ENCODE measurements at places on chromosomes 6 and 20.

- DNase-seq = no peak
Observed at GRCh38 chr6:101001607-101002006, 120.5 kb upstream of the ASCC3 start.

DNA sequence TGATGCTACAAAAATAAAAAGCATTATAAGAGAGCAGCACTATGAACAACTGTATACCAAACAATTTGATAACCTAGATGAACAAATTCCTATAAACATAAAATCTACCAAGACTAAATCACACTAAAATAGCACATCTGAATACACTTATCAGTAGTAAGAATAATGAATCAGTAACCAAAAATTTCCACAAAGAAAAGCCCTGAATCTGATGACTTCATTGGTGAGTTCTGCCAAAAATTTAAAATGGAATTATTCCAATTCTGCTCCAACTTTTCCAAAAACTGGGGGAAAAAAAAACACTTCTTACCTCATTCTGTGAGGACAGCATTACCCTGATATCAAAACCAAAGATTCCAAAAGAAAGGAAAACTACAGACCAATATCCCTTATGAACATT is 206.2 kb downstream of the WDR27 start:
- DNase-seq = no peak

DNA sequence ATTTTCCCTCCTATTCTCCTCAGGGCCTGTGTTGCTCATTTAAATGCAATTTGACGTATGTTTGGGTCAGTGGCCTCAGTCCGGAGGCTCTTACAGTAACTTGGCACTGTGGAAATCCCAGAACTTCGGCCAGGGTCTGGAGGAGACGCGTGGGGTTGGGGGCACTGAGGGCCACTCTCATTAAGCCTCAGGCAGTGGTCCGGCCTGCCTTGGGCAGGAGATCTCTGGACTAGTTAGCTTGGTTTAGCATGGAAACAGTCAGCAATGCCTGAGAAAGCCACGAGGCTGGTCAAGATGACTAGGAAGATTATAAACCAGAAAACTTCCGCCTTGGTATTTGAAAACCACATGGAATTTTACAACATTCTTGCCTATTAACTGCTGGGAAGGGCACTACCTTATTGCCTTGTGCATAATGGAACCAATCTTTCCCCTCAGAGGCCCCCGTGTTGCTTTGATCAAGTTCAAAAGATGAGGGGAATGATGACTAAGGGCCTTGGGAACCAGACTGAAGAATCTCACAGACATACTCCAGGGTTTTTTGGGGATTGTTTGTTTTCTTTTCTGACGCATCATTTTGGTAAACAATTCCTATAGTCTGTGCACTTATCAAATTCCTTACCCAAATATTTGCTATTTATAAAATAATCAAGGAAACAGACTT is 206.0 kb upstream of the PREP start:
- peak; percentile 27 for DNase-seq

GRCh38 chr6:72288592-72288991 is 333.3 kb upstream of the KCNQ5 start:
- no peak for DNase-seq

DNA sequence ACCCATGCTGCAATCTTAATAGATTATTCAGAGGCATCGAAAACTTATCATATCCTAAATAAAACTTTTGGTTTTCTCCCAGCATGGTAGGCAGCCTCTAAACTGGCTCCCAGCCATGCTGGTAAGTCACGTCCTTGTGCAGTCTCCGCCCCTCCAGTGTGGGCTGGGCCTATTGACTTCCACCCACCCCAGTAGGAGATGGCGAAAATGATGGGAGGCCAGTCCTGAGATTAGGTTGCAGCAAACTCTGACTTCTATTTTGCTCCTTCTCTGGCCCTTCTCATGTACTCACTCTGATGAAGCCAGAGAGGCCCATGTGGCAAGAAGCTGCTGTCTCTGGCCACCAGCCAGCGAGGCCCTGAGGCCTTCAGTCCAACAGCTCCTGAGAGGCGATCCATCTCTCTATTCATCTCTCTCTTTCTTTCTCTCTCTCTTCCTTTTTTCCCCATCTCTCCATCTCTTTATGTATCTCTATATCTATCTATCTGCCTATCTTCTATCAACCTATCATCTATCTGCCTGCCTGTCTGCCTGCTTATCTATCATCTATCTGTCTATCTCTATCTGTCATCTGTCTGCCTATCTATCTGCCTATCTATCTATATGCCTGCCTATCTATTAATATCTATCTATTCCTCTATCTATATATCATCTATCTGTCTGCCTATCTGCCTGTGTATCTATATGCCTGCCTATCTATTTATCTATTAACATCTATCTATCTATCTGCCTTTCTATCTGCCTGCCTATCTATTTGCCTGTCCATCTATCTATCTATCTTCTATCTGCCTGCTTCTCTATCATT is 52.7 kb upstream of the STX16 start:
- peak; percentile 31 for DNase-seq

GRCh38 chr6:146456886-146457285 is 86.7 kb upstream of the RAB32 start:
- DNase-seq = no peak

DNA sequence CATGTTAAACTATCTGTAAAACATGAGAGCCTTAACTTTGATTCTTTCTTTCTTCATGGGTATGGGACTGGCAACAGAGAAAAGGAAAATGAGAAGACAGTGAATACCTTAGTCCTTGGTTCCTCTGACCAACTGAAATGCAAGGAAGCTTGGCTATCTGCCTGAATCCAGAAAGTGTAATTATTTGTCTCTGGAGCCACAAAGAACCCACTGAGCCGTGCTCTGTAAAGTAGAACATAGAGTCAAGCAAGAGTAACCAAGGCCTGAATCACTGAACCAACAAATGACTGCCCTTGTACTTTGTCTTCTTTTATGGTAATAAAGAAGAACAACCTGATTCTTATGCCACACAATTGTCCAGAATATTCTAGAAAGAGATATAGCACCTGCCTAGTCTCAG is 27.6 kb downstream of the PKHD1 start:
- no peak for DNase-seq

GRCh38 chr6:164135511-164136132 is 721.1 kb downstream of the QKI start:
- no peak for DNase-seq

GRCh38 chr6:160950507-160950906 is 41.1 kb upstream of the MAP3K4 start:
- DNase-seq = no peak

- DNase-seq = no peak
Observed at GRCh38 chr20:48766961-48767960, 60.5 kb downstream of the PREX1 start.

GRCh38 chr6:137095651-137096238 is 51.0 kb upstream of the IL20RA start:
- DNase-seq = no peak

DNA sequence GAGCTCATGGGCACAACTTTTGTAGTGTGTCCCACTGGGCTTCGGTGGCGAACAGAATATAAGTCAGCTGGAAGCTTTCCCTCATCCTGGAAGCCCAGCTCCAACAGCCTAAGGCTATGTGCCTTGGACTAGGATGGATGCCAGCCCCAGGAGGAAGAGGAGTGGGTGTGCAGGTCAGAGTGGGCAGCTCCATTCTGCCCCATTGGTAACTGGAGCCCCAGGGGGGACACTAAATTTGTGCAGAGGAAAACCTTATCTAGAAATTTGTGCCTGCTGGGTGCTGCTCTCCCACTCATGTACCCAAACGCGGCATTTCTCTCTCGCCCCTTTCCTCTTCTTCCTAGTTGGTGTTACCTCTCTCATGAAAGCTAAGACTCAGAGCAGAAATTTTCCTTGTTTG is 253.9 kb upstream of the MAN1A1 start:
- DNase-seq = no peak

GRCh38 chr6:27281105-27281539 is 31.0 kb downstream of the POM121L2 start:
- DNase-seq = no peak

DNA sequence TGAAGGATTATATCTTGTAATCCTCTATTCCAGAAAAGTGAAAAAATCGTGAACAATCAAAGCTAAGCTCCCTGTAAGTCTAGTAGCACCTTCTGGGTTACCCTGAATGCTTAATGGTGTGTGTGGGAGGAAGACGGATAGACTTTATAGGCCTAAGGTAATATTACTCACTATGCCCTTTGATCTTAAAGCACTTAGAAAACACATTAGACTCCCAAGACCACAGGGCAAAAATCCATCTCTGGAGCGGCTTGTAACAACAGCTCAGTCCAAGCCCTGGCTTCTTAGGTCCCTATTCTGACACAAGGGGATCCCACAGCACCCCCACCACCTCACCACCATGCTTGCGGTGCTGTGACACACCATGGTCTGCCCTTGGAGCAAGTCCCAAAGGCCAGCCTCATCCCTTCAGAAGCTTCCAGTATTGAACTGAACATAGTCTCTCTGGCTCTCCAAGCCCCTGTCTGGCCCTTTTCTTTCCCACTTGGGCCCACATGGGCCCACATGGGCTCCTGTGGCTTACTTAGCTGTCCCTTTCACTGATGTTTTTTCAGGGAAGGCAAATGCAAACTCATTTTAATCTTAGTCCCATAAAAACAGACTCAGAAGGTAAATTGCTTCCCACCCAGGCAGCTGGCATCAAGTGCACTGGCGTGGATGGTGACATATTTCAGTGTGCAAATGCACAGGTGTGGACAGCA is 28.3 kb downstream of the C6orf132 start:
- no peak for DNase-seq

DNA sequence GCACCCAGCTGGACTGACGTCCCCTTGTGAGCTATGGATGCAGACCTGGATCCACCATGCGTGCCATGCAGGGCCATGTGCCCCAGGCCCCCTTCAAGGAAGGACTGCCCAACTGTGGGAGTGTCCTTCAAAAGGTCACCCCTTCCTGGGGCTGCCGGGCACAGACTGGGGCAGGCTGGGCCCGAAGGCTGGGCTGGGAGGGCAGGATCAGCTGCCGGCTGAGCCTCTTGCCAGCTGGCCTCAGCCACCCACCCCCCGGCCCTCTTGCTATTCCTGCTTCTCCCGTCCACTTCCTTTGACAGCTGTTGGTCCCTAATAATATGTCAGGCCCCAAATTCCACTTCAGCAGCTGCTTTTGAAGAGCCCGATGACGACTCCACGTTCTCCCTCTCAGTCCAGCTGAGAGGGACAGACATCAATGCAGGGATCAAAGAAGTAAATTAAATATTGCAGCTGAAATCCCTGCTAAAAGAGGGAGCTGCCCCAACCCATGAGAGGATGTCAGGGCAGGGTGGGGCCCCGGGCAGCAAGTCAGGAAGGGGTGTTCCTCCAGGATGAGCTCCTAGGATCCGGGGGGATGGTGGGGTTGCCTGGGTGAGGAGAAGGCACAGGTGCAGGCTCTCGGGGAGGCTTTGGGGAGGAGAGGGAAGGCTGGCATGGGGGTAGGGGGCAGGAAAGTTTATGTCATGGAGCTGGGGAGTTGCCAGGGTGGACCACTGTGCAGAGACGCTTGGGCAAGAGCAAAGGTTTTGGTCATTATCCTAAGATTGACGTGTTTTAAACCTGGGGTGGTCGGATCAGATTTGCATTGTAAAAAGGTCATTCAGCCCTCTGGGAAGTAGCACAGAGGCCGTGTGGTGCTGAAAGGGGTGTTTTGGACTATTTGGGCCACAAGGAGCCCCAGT is 185.0 kb downstream of the ANKRD60 start:
- no peak for DNase-seq

GRCh38 chr6:98514796-98515195 is 319.6 kb upstream of the POU3F2 start:
- DNase-seq = no peak

GRCh38 chr20:16692442-16692841 is 37.4 kb upstream of the SNRPB2 start:
- no peak for DNase-seq

All from left colon (tissue), 2 donors.